NCI-H1436 treated with DMSO at 0.1 percent for 48 hours (cell line): ENCODE measurements at places on chromosomes 12 and 14.

GRCh38 chr12:129701631-129702101, 202.2 kb downstream of the TMEM132D start:
- no peak for DNase-seq

GRCh38 chr14:22837114-22837749, 847 bp downstream of the MMP14 start:
- no peak for DNase-seq

- no peak for DNase-seq
Observed at GRCh38 chr12:49346659-49347310, at the start of gene DNAJC22. TSS of gene DNAJC22 (plus strand) at chr12:49346888. CDS start at chr12:49348873, 1,985 bp downstream.

GRCh38 chr12:5051334-5051733, 7.7 kb downstream of the KCNA5 start:
- no peak for DNase-seq

DNA sequence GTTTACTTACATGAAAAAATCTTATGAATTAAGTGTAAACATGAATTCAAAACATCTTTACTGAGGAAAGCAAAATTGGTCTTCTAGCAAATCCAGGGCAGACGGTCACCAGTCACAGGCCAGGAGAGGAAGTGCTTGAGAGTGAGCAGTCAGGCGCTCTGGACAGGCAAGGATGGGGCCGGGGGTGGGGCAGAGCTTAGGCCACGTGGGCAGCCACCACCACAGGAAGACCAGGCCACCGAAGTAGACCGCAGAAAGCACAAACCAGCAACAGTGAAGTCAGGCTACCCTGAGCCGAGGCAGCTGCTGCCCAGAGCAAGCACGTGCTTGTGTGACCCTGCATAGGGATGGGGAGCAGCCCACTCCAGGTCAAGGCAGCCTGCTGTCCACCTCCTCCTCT, 33.5 kb downstream of the SLC6A12 start:
- DNase-seq, result no peak

GRCh38 chr14:105028251-105028927, 7.5 kb upstream of the CDCA4 start:
- no peak for DNase-seq

- no peak for DNase-seq
Observed at GRCh38 chr14:95683793-95684192, 2.4 kb upstream of the TCL1B start.

GRCh38 chr12:124822218-124822617, 41.4 kb downstream of the SCARB1 start:
- no peak for DNase-seq

DNA sequence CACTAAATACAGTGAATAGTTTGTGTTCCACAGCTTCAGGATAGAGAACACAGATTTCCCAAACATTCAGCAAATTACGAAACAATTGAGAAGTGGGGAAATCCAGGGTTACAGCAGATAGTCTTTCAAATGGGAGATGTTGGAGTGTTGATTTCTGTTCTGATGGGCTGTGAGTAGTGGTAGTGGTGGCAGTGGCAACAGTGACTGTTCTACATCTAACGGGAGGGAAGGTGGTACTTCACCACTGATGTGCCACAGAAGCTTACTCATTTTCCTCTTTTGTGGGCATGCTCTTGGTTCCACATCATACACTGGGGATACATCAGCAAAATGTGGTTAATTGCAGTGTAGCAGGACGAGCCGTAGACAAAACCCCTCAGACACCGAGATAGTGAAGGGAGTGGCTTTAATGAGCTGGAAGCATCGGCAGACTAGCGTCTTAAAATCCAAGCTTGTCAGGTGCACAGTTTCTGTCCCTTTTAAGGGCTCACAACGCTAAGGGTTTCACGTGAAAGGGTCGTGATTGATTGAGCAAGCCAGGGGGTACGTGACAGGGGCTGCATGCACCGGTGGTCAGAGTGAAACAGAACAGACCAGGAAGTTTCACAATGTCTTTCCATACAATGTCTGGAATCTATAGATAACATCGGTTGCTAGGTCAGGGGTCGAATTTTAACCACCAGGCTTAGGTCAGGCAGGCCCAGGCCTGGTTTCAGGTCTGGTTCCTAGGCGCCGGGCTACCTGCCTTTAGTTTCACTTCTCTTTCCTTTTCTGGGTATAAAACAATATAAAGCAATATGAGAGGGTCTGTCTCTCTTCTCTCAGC, 330.6 kb upstream of the FBXO33 start:
- DNase-seq, result no peak
